ENCODE measurements at places on chromosomes 4 and X.

DNA sequence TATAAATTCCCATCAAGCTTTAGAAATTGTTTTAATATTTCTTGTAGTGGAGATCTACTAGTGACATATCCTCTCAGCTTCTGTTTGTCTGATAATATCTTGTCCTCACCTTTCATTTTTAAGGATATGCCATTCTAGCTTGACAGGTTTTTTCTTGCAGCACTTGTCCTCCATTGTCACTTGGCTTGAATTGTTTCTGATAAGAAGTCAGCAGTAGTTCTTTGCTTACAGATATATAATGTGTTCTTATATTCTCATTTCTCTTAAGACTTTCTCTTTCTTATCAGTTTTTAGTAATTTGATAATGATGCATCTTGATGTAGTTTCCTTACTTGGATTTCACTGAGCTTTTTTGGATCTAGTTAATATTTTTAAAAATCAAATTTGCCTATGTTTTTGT is 120.6 kb upstream of the NUDT6 start:
- no peak for DNase-seq

- DNase-seq: no peak
These were observed 164.1 kb upstream of the PPARGC1A start for GRCh38 chr4:24053934-24054333.

- DNase-seq: no peak
These were observed 31.6 kb upstream of the HUWE1 start for GRCh38 chrX:53718073-53718472.

- DNase-seq: peak; percentile 86
These were observed 82.3 kb upstream of the CD99 start for GRCh38 chrX:2608638-2609430.

DNA sequence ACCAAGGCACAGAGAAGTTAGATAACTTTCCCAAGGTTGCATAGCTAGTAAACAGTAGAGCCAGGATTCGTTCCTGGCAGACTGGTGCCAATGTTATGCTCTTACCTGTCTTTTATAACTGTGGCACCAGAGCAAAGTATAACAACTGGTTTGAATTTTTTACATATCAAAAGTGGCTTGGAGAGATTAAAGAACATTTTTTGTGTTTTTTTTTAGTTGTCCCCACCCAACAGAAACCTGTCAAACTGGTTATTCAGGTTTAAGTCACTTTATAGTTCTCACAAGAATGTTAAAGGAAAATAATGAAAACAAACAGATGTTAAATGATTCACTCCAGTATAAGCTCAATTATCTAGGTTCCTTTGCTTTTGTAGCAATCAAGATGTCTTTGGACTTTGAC is 15.6 kb upstream of the FAM47E start:
- no peak for DNase-seq

All from stimulated activated CD8-positive, alpha-beta memory T cell treated with anti-CD3 and anti-CD28 coated beads, Interleukin-7, amount 100 ng/mL, for 4 hours (primary cell).